ENCODE measurements at places on chromosomes 3 and 15.

DNA sequence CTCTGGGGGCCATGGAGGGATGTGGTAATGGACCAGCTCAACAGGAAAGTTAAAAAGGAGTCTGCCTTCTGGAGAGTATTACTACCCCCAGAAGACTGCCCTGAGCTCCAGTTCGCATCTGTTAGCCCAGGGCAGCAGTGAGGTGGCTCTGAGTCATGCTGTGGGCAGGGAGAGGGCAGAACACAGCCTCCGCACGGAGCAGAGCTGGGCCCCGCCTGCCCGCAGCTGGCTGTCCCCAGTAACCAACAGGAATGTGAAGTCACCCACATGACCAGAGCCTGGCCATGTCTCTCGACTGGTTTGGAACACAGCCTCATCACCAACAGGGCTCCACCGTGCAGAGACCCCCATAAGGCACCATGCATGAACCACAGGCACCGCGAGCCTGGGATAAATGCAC is 62.1 kb downstream of the CYFIP1 start:
- no peak for DNase-seq

GRCh38 chr3:140199743-140200142 is 264.8 kb downstream of the CLSTN2 start:
- DNase-seq, result no peak

DNA sequence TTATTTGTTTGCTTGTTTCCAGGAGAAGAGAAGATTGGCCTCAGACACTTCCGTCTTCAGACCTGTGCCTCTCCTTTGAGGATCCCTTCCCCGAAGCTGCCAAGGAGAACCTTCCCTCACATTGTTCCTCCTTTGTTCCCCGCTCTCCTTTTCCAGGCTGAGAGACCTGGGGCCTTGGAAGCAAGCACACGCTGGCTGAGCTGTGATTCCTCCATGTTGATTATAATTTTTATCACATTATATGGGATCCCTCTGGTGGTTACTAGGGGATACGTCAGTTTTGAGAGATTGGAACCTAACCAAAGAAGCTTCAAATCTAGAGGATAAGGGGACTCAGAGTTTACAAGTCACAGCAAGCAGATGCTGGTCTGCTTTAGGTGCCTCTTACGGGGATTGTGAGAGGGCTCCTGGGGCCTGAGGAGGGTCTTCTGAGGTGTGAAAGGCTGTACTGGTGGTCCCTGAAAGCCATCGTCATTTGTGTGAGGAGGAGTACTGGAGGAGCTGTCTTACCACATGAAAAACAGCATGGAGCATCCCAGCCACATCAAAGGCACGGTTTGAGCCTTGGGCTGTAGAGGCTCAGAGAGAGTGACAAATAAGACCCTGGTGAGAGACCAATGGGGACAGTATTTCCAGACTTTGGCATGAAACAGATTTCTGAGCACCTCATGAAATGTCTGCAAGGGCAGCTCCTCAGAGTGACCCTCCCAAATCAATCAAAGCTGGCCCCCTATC is 760.1 kb upstream of the CFAP20DC start:
- no peak for DNase-seq

DNA sequence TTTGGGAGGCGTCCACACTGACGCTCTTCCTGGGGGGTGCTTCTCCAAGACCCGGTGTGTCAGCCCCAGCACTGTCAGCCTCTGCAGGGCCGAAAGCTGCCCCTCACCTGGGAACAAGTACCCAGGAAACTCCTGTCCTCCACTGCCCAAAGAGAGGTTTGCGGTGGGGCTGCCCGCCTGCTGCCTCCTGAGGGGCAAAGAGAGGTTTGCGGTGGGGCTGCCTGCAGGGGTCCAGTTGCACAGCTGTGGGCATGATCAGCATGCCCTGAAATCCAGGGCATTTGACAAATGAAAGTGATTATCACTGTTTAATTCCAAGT is 15.1 kb upstream of the SNRPA1 start:
- no peak for DNase-seq

DNA sequence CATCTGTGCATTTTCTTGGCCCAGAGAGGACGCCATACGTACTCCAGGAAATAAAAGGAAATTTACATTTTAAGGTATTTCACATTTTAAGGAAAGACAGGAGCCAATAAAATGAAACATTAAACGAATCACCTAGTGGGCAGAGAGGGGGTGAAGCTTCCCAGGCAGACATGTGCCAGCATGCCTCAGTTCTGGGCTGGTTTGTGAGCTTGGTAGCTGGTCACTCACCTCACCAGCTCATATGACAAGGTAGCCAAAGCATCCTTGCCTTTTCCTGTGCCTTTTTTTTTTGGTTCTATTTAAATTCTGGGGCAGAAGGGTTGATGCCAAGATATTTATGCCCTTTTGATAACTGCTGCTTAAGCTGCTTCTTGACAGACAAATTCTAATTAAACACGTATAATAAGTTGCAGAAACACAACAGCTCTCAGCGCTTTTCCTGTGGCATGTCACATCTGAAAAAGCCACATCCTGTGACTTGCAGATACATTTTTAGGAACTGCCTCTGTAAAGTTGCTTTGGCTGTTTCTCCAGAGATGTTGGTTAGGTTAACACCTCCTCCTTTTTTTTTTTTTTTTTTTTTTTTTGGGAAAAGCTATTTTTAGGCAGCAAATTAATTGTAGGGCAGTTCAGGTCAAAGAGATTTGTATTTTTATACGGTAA is 218.6 kb downstream of the PDCD6IP start:
- peak; percentile 5 for DNase-seq

- peak; percentile 8 for DNase-seq
Measured at GRCh38 chr3:170180079-170180907, 1.2 kb downstream of the PHC3 start.

GRCh38 chr3:1677576-1678156 is 421.0 kb upstream of the CNTN4 start:
- DNase-seq, result no peak

GRCh38 chr3:134081211-134081610 is 51.5 kb upstream of the SLCO2A1 start:
- DNase-seq, result no peak

- DNase-seq, result peak; percentile 22
Measured at GRCh38 chr3:192917028-192917403, 640 bp downstream of the MB21D2 start.

- no peak for DNase-seq
Measured at GRCh38 chr3:194508491-194509453, 22.0 kb upstream of the ATP13A3 start.

DNA sequence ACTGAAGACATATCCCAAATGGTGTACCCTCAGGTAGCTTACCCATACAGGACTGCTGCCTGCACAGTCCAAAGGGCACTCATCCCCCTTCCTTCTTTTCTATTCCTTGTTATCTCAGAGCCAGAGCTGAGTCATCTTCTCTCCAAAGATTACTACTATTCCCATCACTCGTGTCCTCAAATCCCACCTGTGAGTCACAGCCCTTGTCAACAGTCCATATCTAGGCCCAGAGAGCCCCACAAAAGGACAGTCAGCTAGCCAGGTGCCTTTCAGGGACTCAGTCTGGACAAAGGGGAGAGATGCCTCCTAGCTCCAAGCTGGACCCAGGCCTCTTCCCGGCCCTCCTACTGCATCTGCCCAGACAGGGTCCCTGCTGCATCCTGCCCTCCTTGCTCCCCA is 11.0 kb downstream of the PARP16 start:
- DNase-seq, result no peak

- no peak for DNase-seq
Measured at GRCh38 chr3:149790268-149790667, 2.1 kb downstream of the ANKUB1 start.

DNA sequence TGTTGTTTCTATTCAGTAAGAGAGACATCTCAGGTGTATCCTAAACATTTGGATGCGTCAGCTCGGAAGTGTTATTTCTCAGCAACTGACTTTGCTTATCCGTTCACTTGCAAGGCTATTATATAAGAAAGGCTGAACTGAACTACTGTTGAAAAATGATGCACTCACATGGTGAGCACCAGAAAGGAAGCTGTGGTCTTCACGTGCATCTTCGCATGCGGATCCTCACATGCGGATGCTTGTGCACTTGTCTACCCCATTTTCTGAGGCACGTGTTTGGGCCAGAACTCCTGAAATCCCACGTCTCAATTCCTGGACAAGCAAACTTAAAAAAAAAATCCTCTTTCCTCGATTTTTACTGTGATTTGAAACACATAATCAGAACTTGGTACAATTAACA is 63.2 kb downstream of the PDZRN3 start:
- DNase-seq, result no peak

DNA sequence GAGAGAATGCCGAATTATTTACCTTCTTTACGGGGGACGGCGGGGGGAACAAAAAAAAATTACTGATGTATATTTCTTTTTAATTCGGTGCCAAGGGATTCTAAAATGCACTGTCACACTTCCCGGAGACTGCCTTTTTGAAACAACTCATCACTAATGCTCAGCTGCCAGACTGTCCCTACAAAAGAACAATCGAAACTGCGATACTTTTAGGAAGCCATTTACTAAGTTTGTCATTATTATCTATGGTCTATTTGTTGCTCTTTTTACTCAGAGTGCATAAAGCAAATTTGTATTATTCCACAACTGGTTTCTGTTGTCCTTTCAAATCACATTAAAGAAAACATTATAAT is 60.8 kb downstream of the TM4SF4 start:
- no peak for DNase-seq

DNA sequence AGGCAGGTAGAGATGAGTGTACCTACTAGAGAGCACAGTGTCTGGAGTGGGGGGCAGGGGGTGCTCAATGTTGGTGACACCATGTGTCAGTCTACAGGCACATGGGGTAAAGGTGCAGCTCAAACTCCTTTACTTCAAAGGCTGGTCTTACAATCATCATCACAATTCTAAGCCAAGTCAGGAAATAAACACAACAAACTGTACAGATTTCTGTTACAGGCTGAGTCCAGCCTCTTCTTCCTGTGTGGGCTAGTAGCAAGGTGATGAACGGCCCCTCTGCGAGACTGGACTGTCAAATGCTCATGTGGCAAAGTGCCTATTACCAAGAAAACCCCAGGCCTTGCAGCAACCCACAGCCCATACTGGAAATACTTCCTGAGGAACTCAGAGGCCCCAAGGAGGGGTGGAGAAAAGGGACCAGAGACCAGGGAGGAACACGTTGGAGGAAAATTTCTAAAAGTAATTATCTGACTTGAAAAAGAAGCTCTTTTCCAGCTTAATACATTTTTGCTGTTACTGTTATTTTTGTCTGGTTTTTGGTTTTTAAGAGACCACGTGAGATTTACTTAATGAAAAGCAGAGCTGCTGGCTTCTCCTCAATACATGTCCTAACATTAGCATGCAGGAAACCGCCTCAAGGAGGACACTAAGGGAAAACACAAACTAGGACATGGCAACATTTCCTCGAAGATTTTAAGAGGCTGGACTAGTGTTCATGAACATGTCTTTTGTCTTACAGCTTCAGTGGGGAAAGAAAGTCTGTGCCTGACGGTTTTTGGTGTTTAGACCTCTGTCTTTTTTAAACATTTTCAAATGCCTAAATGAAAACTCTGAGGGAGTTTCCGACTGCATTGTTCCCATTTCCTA is 29.5 kb downstream of the TBC1D2B start:
- peak; percentile 62 for DNase-seq

DNA sequence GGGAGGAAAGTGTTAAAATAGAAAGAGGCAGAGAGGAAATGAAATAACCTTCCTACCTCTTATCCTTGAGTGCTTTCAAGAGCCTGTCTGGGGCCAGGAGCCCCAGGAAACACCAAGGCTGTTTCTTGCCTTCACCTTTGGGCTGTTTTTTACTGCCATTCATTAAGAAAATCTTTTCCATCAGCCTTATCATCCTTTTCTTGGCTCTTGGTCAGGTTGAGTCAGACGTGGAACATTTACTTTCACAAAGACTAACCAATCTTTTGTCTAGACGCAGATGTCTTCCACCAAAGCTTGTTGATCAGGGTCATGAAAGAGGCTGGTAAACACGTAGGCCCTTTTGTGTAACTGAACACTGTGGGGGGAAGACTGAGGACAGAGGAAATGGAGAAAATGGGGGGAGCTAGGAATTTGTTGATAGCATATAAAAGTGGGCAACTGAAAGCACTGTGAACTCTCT is 151.0 kb upstream of the THBS1 start:
- no peak for DNase-seq

- DNase-seq, result no peak
Measured at GRCh38 chr15:92467245-92467644, 73.6 kb downstream of the ST8SIA2 start.

DNA sequence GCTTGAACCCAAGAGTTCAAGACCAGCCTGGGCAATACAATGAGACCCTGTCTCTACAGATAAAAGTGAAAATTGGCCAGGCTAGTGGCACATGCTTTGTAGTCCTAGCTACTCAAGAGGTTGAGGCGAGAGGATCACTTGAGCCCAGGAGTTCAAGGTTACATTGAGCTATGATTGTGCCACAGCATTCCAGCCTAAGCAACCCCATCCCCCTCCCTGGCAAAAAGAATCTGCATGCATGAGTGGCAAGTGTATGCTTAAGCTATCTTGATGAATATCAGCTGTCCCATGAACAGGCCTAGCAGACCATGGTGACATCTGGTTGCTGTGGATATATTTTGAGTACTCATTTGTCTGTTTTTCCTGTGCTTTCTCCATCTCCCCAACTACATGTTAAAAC is 4.7 kb downstream of the ATRIP start:
- no peak for DNase-seq

- DNase-seq, result no peak
Measured at GRCh38 chr3:89795506-89795905, 688.1 kb downstream of the EPHA3 start.

DNA sequence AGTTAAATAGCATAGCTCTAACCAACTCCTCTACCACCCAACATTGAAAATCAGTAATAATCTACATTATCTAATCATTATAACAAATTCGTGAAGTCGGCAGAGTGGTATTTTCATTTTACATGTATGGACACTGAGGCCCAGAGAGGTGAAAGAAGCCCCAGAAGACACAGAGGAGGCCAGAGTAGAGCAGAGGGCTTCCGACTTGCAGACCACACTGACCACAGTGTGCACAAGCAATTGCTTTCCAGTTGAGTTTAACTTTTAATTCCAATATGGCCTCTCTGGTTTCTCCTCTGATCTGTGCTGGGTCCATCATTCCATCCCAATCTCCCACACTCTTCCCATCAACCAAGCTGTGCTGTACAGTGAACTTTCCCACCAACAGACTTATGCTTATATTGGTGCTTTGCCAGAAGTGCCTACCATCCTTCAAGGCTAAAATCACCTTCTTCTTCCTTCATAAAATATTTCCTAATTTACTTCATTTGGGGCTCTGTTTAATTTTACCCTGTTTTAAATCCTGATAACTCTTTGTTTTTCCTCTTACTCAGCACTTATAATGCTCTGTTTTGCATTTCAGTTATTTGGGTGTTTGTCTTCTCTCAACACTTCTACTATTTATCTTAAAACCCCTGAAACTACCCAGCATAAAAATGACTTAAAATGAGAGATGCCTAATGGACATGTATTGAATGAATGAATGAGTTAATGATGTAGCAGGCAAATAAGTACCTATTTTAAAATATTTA is 81.8 kb upstream of the TNFSF10 start:
- no peak for DNase-seq

- DNase-seq, result no peak
Measured at GRCh38 chr3:129399895-129400357, 28.5 kb downstream of the EFCAB12 start.

Measured in CD8-positive, alpha-beta T cell (primary cell).